Sigmoid colon (tissue), 7 donors: ENCODE measurements at places on chromosomes 2 and 18. TPM values are rescaled to one million over a fixed set of nuclear protein-coding genes. Genes with fewer than 3 reads are reported as not detected.

ALK gene
- 1.1 TPM for total RNA-seq

MCEE gene
- total RNA-seq: 8.1 TPM

GCKR gene
- not detected for total RNA-seq

C18orf63 gene
- total RNA-seq: not detected

DNAJC5G gene
- total RNA-seq: not detected

SERPINB12 gene
- total RNA-seq: not detected

APLF gene
- total RNA-seq: 11.1 TPM

MGAT4A gene
- 21.6 TPM for total RNA-seq

NOL4 gene
- total RNA-seq: 1.1 TPM

- DNase-seq: no peak
These were observed 310.2 kb upstream of the STON1 start for GRCh38 chr2:48219555-48220436.

DNA sequence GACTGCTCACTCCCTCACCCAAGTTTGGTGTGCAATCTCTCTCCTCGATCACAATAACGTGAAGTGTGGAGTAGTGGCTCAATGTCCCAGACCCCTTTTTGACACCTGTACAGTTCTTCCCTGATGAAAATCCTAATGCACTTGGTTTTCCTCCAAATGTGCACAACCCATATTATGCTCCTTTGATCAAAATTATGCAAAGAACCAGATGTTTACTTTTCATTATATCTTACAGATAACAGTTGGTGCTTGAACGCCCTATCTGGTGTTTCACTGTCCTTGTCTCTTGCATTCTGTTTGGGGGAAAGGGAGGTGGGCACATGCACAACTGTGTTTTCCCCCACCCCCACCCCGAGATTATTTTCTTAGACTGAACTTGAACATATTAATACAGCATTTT, 85.0 kb upstream of the CREB1 start:
- no peak for DNase-seq

GRCh38 chr2:10527585-10527984, 79.5 kb upstream of the ODC1 start:
- DNase-seq: peak; percentile 24

DNA sequence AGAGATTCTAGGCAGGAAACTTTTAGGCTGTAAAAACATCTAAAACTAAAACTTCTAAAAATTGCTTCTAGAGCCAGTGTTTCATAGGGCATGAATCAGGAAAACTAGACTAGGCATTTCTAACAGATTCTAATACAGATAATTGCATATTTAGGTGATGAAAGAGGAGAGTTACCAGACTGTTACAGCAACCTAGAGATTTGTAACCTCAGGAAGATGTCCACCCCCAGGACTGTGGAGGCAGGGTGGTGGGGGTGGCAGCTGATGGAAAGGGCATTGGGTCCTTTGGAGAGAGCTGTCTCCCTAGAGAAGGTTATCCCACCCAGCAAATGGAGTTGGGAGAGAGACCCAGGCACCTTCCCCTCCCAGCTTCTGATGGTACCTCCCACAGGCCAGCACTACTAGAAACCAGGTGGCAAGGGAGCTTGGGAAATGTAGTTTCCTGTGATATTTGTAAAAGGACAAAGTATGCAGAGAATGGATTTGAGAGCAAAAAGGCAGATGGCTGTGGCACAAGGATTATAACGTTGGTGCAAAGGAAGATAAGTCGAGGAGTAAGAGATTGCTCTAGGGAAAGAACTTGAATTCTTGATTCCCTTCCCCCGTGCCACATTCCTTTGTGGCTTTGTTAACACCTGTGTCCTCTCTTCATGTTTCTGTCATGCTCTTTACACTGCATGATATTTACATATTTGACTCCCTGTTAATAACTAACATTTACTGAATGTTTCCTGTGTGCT, 75.6 kb upstream of the MGAT5 start:
- no peak for DNase-seq
